ENCODE measurements at places on chromosomes 6 and 20.

GRCh38 chr6:49888742-49889431 is 22.6 kb upstream of the CRISP1 start:
- DNase-seq, result no peak

- DNase-seq, result no peak
Measured at GRCh38 chr20:36355469-36356171, 49.5 kb downstream of the DLGAP4 start.

GRCh38 chr20:51510169-51510568 is 32.4 kb downstream of the NFATC2 start:
- no peak for DNase-seq

DNA sequence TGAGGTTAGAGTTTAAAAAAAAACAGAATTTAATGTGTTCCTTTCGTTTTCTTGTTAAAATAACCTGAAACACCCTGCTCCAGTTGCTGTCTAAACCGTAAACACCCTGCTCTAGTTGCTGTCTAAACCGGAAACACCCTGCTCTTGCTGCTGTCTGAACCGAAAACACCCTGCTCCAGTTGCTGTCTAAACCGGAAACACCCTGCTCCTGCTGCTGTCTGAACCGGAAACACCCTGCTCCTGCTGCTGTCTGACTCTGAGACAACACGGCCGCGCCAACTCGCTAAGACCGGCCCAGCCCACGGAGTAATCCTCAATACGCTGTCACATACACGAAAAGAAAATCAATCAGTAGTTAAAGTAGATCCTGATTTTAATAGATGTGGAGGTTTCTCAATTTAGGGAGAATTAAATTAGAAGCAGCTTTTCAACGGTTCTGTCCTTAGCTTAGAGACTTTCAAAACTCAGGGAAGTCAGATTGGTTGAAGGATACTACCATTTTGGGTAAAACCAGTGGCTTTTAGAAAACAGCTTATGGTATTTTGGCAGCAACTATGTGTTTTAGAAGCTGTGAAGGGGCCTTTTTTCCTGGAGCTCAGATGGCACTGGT is 98.3 kb downstream of the RAMACL start:
- peak; percentile 91 for DNase-seq

DNA sequence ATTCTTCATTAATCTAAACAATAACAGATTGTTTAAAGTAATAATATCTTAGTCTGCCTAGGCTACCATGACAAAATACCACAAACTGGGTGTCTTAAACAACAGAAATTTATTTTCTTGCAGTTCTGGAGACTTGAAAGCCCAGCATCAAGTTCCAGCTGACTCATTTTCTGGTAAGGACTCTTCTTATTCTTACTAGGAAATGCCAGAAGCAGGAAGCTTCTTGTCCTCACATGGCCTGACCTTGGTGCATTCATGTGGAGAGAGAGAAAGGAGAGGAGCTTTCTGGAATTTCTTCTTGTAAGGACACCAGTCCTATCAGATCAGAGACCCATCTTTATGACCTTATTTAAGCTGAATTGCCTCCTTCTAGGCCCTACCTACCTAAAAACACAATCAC is 110.5 kb downstream of the ANKRD60 start:
- DNase-seq, result peak; percentile 82

- DNase-seq, result peak; percentile 50
Measured at GRCh38 chr6:46626228-46626909, 26.2 kb downstream of the CYP39A1 start.

GRCh38 chr20:11752336-11752735 is 165.4 kb upstream of the BTBD3 start:
- DNase-seq, result no peak

- no peak for DNase-seq
Measured at GRCh38 chr20:57713951-57714350, 4.1 kb upstream of the PMEPA1 start.

GRCh38 chr20:42319252-42320013 is 701.3 kb upstream of the CHD6 start:
- DNase-seq, result no peak

GRCh38 chr6:113623129-113623528 is 234.0 kb upstream of the MARCKS start:
- no peak for DNase-seq
